ENCODE measurements at places on chromosomes 3 and 15.

DNA sequence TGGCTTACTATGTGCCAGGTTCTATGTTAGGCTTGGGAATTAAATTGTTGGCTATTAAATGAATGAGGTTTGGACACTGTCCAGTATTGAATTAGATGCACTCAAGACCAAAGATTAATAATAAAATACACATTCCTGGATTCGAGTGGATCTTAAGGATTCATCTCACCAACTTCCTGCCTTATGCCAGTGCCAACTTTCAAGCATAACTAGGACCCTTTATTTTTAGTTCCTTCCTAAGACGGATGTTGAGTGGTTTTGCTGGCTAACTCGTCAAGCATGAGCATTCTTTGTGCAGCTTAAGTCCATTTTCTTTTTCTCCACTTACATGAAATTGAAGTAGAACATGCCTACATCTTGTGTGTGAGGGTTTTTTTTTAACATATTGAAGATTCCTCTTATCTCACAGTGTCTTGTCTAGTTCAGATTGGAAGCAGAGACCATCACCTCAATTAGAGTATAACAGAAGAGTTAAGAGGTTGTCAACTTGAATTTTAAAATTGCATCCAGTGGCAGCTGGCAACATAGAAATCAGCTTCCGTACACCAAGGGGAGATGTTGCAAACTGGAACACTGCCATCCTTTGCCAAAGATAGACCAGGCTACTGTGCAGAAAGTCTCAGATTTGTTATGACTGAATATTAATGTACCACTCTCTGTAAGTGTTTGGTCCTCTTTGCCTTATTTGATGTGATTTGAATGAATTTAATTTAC is 106.3 kb upstream of the BFSP2 start:
- no peak for DNase-seq

GRCh38 chr15:40441565-40442531 is 1.1 kb downstream of the BAHD1 start:
- peak; percentile 39 for DNase-seq

DNA sequence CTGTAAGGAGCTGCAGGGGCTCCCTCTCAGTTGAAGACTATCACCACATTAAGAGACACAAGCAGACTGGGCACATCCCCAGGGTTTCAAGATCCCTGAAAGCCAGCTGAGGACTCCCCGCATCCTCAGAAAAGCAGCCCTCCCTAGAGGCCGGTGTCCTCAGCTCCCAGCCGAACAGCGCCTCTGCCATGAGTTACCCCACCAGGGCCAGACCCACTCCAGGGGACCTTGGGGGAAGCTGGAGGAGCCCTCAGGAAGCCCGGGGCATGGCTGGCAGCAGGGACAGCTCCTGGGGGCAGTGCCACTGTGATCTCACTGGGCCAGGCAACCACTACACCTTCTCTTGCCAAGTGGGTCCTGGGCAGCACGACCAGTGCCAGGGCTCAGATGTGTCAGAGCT is 8.1 kb downstream of the KLF15 start:
- peak; percentile 3 for DNase-seq

DNA sequence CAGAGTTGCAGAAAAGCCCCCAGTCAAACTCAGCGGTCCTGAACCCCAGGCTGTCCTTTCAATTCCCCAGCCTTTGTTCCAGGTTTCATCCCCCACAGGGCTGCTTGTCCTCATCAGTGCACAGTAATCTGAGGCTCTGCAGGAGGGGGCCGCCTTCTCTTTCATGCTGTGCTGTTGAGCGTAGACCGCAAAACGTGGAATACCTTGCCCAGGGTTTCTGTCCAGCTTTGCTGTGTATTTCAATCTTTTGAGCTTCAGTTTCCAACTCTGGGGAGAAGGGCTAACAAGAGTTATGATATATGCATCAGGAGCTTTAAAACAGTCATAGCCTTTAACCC is 64.8 kb downstream of the FAM43A start:
- DNase-seq = no peak

DNA sequence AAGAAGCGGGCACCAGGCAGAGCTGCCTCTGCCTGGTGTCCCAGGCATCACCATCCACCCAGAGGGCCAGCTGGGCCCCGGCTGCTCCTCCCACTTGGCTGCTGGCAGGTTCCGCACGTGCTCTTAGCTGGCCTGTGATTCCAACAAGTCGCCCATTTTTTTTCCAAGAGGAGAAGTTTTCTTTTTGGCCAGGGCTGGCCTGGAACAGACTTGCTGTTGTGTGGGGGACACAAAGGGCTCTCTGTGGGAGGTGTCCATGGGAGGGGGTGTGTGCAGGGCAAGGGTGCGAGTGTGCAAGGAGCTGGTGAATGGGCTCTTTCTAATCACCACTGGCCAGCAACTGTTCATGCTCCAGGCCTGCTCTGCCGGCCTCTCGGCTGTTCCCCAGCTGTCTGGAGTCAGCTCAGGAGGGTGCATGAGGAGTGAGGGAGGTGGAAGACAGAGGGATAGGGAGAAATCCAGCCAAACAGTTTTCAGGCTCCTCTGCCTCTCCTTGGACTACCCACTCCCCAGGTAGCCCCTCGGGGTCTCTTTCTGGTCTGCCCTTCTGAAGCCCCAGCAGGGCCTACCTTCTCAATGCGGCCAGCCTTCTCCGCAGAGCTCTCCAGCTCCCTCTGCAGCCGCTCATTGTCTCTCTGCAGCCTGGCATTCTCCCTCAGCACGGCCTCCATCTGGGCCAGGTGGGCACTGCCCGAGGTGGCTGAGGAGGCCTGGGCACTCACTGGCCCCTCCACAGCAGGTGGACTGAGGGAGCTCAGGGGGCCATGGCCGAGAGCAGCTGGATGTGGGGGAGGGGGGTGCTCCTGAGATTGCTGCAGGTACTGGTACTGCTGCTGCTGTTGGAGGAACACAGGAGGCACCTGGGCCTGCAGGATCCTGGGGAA is 7.1 kb downstream of the AMOTL2 start:
- no peak for DNase-seq

DNA sequence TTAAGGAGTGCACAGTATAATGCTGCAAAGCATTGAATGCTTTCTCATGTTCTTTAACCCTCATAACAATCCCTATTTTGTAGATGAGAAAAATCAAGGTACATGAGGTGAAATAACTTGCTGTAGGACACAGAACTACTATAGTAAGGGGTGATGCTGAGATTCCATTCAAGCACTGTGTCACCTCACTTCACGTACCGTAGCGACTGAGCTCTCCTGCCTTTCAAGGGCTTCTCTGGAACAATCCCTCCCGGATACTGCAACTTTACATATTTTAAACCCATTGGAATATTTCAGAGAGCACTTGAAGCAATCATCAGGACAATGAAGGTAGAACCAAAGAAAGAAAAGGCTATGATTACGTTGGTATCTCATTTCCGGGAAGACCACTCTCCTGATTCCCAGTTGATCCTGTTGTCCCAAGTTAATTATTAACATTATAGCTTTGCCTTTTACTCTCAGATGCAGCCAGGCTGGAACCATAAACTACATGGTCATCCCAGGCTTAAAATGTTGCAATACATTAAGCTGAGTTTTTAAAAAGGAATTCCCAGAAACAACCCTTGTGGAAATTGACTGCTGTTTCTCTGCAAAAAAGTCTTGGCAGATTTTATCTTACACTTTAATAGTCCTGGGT is 252.2 kb upstream of the IGF1R start:
- DNase-seq = no peak

- no peak for DNase-seq
Observed at GRCh38 chr3:59473636-59474035, 423.8 kb upstream of the CFAP20DC start.

GRCh38 chr15:57019496-57020160 is 101.2 kb downstream of the TCF12 start:
- DNase-seq = no peak

GRCh38 chr15:61582092-61582491 is 353.0 kb upstream of the RORA start:
- no peak for DNase-seq

DNA sequence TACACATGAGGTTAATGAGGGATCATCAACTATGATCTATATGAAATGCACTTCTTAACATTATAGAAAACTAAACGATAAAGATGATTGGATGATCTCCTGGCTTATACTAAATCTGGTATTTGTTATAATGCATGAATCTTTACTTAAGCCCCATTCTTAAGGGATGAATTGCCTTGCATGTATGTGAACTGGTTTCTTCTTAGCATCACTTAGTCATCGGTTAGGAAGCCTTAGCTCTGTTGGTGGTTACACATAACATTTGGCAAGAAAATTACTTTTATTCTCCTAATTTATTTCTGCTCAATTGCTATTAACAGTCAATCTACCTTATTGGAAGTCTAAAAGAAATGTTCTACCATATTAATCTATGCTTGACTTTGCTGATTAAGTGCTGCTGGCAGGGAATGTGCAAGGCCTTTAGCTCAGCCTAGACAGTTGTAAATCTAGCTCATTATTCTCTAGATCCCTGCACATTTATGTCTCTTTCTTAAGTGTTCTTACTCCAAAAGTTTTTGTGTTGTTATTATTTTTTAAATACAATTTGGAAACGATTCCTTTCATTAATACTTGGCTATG is 356.0 kb downstream of the ZPLD1 start:
- DNase-seq = no peak

DNA sequence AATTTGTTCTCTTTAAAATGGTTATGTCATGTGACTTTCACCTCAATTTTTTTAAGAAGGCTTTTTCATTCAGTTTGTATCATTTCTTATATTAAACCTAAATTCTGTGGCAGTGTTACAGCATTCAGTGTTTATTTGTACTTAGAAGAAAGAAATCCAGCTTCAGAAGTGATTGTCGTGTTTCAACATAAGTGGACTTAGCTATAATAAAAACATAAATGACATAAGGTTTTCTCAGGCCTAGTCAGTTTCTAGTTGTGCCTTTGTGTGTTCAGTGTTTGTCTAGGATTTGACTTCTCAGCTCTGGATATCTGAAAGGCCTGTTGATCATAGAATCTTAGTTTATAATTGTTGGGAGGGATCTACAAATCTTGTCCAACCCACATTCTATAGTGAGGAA is 80.5 kb downstream of the STT3B start:
- DNase-seq = no peak

DNA sequence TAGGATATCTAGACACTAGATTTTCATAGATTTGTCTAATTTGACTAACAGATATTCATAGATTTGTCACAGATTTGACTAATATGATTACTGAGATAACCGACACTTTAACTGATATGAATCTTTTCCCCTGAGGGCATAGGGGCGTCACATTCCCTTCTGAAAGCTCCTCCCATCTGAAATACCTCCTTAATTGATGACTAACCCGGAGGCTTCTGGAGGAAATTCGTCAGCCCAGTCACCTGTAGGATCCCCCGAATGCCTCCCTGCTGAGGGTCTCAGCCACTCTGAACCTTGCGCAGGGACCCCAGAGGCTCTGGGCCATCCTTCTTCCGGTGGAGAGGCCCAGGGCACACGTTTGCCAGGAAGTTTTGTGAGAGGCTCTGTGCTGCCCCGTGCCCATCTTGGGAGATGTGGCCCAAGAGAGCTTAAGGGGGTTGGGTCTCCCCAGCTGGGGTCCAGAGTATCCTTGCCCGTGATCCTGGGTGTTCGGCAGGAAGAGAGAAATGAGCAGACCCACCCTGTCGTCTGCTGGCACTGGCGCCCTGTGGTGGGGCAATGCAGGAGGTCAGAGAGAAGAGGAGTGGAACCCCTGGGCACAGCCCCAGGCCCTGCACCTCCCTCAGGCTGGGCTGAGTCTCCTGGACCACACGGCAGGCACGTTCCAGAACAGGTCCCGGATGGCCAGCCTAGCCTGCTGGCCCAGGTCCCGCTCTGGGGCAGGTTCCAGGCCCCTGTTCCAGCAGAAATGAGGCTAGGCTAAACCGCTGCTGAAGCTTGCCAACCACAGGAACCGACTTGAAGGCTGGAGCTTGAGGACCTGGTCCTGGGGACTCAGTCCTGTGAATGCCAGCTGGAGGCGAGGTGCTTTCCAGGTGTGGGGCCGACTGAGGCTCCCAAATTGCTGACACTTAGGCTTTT is 1.7 kb downstream of the PLA2G4D start:
- DNase-seq = no peak

GRCh38 chr3:32420126-32421038 is 28.7 kb downstream of the CMTM7 start:
- no peak for DNase-seq

All from WERI-Rb-1 (cell line).